ENCODE measurements at places on chromosomes 6 and 20.

- DNase-seq = no peak
Observed at GRCh38 chr6:142523515-142524375, 221.9 kb downstream of the ADGRG6 start.

GRCh38 chr6:4889701-4890100 lies 113.5 kb downstream of the CDYL start:
- no peak for DNase-seq

DNA sequence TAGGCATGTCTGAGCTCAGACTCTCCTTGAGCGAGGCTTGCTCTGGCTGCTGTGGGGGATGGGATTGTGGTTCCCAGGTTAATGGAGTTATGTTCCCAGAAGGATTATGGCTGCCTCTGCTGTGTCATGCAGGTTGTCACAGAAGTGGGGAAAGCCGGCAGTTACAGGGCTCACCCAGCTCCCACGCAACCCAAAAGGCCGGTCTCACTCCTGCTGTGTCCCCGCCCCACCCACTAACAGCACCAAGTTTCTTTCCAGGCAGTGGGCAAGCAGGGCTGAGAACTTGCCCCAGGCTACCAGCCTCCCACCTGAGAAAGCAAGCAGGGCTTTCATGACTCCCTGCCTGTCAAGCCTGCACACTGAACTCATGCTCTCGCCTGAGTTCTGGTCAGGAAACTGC lies 750.5 kb downstream of the FRK start:
- no peak for DNase-seq

DNA sequence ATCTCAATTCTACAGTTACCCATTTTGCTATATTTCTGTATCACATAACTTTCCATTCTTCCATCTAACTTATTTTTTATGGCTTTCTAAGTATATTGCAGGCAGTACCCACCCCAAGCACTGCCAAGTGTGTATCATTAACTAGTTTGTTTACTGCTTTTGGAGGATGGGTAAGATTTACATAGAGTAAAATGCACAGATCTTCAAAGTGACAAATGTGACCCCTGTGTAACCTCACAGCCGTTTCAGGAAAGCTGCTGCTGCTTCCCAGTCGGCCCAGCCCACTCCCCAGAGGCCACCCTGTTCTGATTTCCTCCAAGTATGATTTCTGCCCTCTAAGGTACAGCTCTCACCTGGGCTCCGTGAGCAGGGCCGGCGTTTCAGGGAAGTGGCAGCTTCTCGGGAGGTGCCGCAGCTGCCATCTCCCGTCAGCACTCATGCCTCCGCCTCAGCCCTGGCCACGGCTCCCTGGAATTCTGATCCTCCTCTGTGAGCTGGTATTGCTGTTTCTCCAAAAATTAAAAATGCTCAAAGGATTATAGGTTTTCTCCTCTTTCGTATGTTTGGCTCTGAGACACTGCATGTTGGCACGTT lies 15.0 kb upstream of the MAP1LC3A start:
- no peak for DNase-seq

- no peak for DNase-seq
Observed at GRCh38 chr6:76881414-76881813, 581.9 kb downstream of the HTR1B start.

GRCh38 chr6:55009131-55009530 lies 162.6 kb downstream of the FAM83B start:
- no peak for DNase-seq

DNA sequence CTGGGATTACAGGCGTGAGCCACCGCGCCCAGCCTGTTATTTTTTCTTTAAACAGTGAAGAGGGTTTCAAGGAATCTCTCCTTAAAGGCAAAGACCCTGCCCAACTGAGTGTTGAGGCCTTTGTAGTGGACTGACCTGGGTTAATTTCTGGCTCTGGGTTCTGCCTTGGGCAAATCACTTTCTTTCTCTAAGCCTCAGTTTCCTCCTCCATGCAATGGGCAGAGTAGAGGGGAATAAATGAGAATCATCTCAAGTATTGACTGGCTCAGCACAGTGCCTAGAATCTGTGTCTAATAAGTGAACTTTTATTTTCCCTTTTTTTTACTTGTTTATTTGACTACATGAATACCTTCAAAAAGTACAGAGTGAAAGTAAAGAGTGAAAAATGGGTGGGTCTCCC lies 31.0 kb upstream of the SLC9A8 start:
- no peak for DNase-seq

DNA sequence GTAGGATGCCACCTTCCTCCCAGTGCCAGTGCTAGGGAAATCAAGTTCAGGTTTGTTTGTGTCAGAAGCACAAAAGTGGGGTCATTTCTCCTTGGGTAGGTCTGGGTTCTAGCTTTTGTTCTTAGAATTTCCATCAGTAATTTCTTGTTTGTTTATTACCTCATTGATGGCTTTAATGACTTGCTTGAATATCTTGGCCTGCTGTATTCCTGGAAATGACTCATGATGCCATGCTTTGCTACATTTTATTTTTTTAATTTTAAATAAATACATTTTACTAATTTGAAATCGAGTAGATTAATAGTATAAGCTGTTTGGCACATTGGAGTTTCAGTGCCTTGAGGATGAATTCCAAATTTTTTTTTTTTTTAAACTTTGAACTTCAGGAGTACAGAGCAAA lies 189.6 kb downstream of the JARID2 start:
- DNase-seq = no peak

DNA sequence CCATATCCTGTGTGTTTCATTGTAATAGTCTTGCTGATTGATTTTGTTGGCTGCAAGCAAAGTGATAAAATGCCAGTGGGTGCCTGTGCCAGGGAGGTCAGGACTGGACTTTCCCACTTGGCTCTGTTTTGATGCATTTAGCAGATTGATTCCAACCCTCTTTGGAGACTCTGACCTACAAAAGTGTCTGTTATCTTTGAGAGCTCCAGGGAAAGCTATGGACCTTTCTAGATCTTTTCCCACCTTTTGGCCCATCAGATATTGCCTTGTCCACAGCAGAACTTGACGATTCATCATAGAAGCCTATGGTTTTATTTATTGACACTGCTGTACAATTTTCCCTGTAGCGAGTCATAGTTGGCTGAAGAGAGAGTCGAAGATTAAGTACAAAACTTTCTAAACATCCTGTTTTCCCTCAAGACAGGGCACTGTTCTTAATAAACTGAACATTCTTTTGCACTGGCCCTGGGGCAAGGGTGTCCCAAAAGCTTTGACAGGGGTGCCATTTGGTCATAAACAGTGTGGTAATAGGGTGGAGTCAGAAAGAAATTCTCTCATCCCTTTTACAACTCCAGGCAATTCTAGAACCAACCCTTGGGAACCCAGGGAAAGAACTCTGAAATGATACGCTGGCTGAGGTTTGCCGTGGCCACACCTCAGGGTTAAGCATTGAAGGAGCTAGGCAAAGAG lies 53.7 kb downstream of the E2F3 start:
- DNase-seq = no peak

DNA sequence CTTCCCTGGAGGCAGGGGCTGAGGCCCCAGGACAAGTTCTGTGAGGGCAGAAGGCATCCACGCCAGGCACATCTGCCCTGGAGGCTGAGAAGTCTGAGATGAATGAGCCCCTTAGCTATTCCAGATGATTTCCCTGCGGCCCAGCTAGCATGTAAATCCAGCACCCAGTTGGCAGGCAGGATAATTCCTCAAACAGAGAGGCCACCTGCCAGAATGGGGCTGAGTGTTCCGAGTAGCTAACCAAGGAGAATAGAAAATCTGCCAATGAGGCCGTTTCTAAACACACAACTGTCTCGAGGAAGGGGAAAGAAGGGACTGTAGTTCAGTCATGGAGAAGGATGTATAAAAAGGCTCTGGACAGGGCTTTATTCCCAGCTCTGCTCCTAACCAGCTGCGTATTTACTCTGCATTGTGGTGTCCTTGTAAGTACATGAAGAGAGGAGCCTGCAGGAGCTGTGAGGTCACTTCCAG lies 211.4 kb upstream of the CDYL start:
- DNase-seq = no peak

GRCh38 chr6:135909737-135910387 lies 58.4 kb downstream of the PDE7B start:
- DNase-seq = peak; percentile 15

- no peak for DNase-seq
Observed at GRCh38 chr20:59577037-59577808, 27.1 kb upstream of the PHACTR3 start.

- no peak for DNase-seq
Observed at GRCh38 chr20:61354901-61355495, 102.9 kb downstream of the CDH4 start.

DNA sequence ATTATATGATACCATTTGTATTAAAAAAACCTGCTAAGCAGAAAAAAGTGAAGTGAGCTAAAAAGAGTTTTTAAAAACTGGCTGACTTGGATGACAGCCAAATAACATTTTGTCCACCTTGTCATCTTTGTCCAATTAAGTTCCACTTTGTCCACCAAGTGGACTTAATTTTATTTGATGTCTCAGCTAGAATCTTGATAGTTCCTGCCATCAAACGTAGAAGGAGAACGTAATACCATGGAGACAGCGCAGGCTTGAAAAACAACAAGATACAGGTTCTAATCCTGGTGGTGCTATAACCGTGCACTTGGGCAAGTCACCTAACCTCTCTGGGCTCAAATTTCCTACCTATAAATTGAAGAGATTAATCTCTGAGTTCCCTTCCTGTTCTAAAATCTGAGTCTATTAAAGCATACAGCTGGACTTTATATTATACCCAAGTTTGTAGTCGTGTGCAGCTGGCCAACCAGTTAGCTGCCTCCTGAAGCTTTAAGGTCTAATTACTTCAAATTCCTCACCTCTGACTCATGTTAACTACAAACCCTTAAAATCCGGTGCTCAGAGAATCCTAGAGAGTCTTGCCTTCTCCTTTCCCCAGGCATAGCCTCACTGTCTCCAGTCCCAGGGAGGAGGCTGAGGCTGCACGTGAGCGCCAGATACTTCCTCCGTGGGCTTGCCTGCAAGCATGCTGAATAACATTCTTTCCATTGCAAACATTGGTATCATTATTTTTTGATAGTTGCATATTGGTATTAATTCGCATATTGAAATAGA lies 16.8 kb downstream of the TMEM244 start:
- DNase-seq = no peak

GRCh38 chr6:43873806-43874714 lies 104.0 kb downstream of the VEGFA start:
- no peak for DNase-seq

DNA sequence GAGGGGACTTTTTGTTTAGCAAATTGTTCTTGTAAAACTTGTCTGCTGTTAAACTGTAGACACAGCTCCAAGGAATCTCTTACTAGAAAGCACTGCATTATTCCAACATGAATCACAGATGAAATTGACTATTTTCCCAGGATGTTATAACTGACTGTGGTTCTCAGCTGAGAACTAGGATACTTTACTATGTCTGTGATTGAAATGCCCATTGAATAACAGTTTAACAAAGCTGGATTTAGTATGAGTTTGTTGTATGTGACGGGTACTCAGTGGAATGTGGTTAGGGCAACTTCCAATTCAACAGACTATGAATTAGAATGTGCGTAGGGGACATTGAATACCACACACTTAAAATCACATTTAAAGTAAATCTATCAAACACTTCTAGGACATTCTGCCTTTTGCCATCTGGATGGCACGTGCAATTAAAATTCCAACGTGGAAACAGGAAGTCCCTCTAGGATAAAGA lies 193.4 kb upstream of the PREP start:
- no peak for DNase-seq

GRCh38 chr6:135012764-135013163 lies 41.9 kb downstream of the HBS1L start:
- no peak for DNase-seq

- DNase-seq = no peak
Observed at GRCh38 chr20:24999568-24999967, 7.0 kb upstream of the APMAP start.

DNA sequence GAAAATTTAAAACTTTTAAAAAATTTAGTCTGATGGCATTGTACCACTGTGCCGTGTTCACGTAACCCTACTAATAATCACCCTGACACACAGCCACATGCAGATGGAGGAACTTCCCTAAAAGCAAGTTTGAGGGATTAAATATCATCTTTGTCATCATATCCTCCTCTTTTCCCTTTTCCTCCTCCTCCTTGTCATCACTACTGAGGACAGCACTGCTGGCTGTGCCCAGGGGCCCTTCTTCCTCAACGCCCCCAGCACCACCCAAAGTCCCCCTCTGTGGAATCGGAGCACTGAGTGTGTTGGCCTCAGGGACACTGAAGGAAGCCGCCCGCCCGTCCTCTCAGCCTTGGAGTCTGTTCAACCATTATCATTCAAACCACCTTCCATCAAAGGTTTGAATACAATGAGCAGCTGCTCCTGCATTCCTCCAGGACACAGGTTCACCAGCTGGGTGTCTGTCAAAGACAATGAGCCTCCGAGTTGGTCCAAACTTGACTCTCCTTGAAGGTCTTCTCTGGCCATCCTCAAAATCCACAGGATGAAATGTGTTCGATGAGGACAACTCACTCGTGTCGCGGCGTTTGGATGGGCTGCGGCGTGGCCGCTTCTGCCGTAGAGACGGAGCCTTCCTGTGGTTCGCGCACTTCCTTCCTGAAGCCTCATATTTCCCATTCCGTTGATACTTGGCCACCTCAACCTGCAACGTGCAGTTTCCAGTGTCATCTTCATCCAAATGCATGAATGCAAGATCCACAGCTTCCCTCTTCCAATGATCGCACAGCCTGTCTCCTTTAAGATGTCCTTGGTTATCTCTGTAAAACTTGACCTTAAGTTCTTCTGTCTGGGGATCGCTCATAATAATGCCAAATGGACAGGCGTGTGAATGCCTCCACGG lies 23.3 kb downstream of the NQO2 start:
- DNase-seq = peak; percentile 29
